ENCODE measurements at places on chromosomes 7 and 10.

GRCh38 chr7:85232068-85232467 lies 45.2 kb upstream of the SEMA3D start:
- DNase-seq = no peak

DNA sequence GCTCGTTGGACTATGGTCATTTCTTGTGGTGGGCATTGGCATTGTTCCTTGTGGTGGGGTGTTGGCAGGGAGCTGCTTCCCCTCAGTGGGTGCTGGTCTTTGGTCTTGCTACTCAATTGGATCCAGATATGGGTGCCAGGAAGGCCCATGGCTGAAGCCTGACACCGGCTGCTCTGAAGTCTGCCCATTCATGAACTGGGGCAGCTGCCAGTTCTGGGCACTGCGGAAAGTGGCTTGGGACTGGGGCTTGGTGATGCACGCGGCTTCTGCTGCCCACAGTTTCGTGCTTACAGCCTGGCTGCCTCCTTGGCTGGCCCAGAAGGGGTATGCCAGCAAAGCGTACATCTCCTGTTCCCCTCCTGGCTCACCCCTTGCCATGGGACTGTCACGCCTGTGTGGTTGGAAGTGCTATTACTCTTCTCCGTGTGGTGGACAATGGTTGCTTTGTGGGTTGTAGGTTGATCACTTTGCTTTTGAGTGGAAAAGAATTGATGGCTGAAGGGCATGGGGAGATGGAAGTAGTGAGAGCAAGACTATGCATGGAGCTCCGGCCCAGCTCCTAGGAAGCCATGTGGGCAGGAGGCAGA lies 54.7 kb downstream of the ADAMTS14 start:
- no peak for DNase-seq

DNA sequence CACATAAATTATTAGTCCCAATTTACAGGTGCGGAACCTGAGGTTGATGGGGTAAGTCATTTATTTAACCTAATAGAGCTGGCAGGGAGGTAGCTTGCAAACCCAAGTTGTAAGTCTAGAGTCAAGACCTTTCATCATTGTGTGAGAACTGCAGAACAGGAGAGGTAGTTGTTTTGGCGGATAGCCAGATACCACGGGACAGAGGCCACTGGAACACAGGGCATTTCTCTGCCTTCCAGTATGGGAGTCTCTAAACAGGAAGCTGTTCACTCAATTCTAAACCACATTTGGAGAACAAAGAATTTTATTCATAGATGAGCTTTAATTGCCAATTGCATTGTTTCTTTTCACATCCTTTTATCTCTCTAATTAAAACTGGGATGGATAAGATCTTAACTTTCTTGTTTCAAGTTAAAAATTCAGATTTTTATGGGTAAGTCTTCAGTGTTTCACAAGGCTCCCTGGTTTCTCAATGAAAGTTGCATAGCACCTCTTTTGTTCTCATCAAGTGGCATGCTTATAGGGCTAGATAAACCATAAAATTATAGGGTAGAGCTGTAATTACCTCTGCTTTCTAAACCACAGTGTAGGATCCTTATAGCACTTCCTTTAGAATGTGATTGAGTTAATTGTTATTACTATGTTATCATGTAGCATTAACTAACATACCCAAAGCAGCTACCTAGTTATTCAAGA lies 489.0 kb downstream of the GATA3 start:
- no peak for DNase-seq

DNA sequence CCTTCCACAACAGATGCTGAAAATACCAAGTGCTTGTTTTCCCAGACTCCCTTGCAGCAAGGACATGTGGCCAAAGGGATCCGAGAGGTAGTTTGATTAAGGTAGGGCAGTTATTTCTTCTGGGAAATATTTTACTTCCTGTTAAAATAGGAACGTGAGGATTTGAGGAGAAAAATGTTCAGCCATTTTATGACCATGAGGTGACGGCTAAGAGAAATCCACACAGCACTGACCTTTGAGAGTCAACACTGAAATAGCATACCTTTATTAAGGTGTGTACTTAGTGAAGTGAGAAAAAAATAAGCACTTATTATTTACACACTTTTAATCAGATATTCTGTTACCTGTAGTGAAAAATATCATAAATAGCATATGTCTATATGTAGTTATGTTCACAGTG lies 133.9 kb downstream of the PPP1R3A start:
- DNase-seq = no peak

GRCh38 chr10:24865783-24866182 lies 86.6 kb downstream of the PRTFDC1 start:
- DNase-seq = no peak

DNA sequence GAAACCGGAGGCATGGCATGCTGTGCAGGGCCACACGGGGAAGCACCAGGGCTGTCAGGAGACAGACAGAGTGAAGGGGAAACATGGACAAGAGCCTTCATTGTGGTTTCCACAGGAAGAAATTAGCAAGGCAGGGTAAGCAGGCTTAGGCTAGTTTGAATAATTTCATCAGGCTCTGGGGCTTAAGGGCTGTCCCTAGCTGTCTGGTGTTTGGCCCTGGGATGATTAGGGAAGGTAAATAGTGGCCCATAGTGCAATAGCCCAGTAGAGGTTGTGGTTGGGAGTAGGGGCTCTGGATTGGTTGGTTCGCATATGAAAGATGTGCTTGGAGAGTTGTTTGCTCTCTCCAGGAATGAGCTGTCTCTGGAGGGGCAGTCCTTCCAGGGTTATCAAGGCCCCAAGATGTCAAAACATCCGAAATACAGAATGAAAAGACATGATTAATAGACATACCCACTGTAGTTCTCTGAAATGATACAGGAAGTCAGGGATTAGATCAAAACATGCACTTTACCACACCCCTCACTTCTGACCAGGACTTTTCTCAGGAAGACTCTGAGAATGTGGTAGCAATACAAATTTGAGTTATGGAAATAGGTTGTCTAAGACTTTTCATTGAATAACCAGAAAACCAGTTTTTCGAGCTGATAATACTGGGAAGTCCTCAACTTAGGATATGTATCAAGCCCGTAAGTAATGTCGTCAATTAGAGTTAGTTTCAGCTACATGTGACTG lies 224.9 kb upstream of the NFE2L3 start:
- DNase-seq = no peak

DNA sequence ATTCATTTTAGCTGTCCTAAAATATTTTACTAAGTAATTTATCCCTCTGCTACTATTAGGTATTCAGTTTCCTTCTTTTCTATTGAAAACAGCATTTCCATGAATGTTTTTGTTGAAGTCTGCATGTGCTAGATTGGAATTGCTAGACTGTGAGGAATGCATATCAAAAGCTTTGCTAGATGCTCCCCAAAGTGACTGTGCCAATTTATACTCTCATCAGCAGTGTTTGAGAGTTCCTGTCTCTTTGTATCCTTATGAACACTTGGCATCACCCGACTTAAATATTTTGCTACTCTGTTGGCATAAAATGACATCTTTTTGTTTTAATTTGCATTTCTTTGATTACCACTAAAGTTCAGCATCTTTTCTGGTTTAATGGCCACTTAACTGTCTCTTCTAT lies 45.0 kb upstream of the PRR15 start:
- no peak for DNase-seq

DNA sequence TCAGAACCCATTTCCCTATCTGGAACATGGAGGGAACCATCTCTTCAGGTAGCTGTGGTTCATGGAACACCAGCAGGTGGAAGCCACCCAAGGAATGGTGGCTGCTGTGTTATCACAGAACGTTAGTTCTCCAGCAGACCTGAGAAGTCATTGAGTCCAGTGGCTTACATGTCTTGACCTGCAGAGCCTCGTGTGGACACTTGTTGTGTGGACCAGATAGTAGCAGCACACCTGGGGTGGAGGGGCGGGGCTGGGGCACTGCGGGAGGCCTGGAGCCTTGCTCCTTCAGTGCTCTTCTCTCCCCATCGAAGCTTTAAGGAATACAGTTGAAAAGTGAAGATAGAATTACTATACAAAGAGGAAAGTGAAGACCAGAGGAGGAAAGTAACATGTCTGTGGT lies 42.4 kb downstream of the VWA2 start:
- DNase-seq = no peak

GRCh38 chr7:140364819-140365218 lies 33.5 kb downstream of the SLC37A3 start:
- DNase-seq = no peak

DNA sequence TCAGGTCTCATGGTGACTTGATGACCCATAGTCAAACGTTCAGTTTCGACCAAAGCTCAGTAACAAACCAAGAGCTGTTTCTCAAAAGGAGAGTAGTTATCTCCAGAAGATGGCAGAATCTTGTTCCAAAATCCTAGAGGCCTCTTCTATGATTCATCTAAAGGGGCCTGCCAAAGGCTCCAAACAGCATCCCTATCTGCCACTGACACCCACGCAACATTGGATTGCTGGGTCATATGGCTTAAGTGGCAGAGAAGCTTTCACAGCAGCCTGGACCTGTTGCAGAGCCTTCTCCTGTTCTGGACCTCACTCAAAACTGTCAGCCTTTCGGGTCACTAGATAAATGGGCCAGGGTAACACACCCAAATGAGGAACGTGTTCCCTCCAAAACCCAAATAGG lies 54.0 kb upstream of the LRRC18 start:
- DNase-seq = no peak

DNA sequence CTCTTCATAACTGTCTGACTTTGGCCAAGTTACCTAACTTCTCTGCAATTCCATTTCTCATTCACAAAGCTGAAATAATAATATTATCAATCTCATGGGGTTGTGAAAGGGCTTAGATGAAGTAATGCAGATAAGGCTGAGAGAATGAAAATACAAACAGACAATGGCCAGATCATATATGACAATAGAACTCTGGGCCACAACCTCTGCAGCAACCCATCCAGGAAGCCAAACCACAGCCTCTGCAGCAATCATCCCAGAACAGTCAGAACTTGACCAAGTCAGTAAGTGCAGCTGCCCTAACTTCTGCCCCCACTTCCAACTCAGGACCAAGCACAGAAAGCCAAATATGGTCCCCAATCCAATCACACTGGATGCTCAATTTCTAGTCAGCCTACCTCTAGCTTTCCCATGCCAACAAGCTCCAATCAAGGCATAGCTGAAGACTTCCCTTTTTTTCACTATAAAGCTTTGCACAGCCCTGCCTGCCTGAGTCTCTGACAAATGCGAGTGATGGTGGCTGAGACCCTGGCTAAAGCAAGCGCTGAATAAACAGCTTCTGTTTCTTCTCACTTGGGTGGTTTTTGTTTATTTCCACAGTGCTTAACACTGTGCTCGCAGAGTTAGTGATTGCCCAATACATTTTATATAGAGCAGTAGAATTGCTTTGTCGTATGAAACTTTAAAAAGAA lies 34.8 kb upstream of the TNPO3 start:
- no peak for DNase-seq

- no peak for DNase-seq
Measured at GRCh38 chr7:42274053-42274452, 37.0 kb upstream of the GLI3 start.

- DNase-seq = no peak
Measured at GRCh38 chr7:55457801-55458200, 92.7 kb downstream of the LANCL2 start.

GRCh38 chr10:78513986-78514385 lies 480.3 kb downstream of the RPS24 start:
- no peak for DNase-seq

DNA sequence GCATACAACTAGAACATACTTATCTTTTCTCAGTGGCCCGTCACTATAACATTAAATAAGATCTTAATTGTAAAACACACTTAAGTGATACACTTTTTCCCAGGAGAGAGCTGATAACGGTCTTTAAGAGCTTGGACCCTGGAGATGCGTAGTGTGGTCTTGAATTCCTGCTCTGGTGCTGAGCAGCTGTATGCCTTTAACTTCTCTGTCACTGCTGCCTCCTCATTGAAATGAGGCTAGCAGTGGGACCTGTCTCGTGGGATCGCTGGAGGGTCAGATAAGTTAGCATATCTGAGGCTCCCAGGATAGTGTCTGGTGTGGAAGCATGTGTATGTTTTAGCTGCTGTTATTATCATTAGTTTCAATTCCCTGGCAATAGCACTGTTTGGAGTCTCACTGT lies 194.9 kb downstream of the SDK1 start:
- no peak for DNase-seq

- peak; percentile 68 for DNase-seq
Measured at GRCh38 chr10:77967611-77968022, 41.1 kb upstream of the DLG5 start.

- no peak for DNase-seq
Measured at GRCh38 chr10:17375936-17376584, 78.3 kb downstream of the ST8SIA6 start.

- DNase-seq = no peak
Measured at GRCh38 chr7:151011097-151011409, 13.2 kb downstream of the ATG9B start.

DNA sequence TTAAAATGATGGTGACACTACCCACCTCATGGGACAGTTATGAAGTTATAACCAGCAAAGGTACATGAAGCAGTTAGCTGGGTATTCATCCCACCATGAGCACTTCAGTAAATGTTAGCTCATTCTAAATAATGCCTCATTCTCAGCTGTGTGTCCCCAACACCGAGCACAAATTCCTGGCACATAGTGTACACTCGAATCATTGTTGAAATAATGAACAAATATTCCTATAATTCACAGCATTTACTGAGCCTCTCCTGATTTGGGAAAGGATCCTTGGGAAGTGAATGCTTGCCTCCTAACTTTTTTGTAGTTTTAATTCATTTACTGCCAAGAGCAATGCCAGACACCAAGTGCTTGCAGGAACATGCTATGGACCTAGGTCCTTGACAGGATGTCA lies 235.2 kb downstream of the DGKI start:
- no peak for DNase-seq

- no peak for DNase-seq
Measured at GRCh38 chr7:102457352-102457924, 7.2 kb downstream of the ALKBH4 start.

- DNase-seq = peak; percentile 12
Measured at GRCh38 chr7:81173766-81174281, 255.0 kb upstream of the SEMA3C start.

DNA sequence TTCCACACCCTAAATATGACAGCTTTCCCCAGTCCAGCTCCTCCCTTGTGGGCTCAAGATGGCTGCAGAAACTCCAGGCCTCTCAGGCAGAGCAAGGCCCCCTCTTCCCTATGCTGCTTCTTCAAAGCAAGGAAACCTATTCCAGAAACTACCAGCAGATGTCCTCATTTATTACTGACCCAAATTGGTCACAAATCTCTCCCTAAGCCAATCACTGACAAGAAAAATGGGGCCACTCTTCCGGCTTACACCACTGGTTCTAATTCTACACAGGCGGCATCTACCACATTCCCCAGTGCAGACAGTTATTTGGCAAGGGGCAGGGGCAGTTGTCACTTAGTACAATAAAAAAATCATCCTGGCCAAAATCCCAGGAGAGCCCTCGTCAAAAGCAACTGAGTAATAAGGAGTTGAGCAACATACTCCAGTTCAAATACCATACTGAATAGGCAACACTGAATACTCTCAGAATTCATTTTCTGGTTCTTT lies 150.4 kb downstream of the SFMBT2 start:
- DNase-seq = peak; percentile 69

GRCh38 chr7:19665399-19666008 lies 43.3 kb downstream of the POLR1F start:
- peak; percentile 7 for DNase-seq

DNA sequence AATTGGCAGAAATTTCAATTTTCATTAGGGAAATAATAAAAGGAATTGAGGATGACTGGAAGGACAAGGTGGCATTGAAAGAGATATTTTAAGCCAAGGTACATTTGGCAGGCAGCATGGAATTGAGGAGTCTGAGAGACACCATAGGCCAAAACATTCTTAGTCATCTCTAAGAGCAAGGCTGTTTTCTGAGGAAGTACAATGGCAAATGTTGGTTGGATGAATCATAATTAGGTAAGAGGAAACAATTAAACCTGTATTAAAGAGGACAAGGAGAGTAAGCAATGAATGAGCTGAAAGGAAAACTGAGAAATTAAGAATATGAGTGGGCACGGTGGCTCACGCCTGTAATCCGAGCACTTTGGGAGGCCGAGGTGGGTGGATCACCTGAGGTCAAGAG lies 86.3 kb downstream of the MRPL32 start:
- DNase-seq = no peak

Data from right renal pelvis (tissue), 4 donors.